ENCODE measurements at places on chromosomes 12 and 14. TPM values are rescaled to one million over a fixed set of nuclear protein-coding genes. Genes with fewer than 3 reads are reported as not detected.

MYH6 gene
- not detected for total RNA-seq

DHH gene
- not detected for total RNA-seq

RFX4 gene
- total RNA-seq: not detected

SLC8A3 gene
- under 0.01 TPM for total RNA-seq

RILPL2 gene
- total RNA-seq: 2.9 TPM

HOXC4 gene
- total RNA-seq: 2.2 TPM

CLEC9A gene
- total RNA-seq: not detected

Measured in subcutaneous preadipocyte (primary cell).